OCI-LY7 (cell line): ENCODE measurements at places on chromosomes 16 and 17. TPM values are rescaled to one million over a fixed set of nuclear protein-coding genes. Genes with fewer than 3 reads are reported as not detected.

DNA sequence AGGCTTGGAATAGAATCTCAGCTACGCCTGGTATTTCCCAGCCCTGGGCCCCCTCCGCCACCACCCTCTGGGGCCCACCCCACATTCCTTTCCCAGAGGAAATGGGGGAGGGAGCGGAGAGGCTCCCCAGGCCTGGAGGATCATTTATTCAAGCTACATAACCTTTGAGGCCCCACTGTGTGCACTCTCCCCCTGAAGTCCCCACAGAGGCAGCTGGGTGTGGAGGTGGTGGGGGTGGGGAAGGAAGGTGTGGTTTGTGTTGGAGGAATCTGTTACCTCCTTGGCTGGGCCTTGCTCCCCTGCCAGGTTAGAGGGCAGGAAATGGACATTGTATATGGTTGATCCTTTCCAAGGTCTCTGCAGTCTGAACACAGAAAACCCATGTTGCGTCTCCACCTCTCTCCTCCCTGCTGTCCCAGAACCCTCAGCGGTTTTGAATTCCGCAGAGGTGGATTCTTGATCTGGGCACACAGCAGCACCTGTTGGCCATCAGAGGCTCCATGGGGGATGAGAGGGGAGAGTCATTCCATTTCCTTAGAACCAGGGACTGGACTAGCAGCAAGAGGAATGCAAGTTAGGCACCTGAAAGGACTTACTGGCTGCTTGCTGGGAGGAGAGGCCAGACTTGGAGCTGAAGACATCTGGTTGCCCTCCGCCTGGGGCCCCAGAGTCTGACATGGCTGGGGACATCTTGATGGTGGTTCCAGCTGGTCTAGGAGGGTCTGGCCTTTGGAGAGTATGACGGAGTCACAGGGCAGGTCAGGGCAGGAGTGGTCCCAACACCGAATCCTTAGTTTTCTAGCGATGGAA, 23.0 kb downstream of the ARHGAP23 start:
- DNase-seq = no peak

- DNase-seq = no peak
Measured at GRCh38 chr16:80158766-80159165, 382.0 kb upstream of the DYNLRB2 start.

DNA sequence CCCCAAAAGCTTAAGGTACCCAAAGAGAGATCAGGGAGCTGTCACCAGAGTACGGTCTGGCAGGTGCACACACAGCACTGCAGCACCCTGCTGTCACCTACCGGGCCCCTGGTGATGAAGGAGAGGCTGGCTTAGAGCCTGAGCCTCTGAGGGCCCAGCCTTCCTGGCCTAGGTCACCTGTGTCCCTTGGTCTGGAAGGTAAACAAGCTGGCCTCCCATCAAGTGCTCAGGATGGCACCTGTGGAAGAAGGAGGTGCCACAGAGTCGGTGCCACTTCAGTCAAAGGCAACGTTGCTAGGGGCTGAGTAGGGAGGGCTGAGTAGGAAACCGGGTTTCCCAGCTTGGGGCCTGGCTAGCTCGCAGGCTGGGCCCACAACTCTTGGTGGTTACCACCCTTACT, 70.7 kb downstream of the COG7 start:
- no peak for DNase-seq

DNA sequence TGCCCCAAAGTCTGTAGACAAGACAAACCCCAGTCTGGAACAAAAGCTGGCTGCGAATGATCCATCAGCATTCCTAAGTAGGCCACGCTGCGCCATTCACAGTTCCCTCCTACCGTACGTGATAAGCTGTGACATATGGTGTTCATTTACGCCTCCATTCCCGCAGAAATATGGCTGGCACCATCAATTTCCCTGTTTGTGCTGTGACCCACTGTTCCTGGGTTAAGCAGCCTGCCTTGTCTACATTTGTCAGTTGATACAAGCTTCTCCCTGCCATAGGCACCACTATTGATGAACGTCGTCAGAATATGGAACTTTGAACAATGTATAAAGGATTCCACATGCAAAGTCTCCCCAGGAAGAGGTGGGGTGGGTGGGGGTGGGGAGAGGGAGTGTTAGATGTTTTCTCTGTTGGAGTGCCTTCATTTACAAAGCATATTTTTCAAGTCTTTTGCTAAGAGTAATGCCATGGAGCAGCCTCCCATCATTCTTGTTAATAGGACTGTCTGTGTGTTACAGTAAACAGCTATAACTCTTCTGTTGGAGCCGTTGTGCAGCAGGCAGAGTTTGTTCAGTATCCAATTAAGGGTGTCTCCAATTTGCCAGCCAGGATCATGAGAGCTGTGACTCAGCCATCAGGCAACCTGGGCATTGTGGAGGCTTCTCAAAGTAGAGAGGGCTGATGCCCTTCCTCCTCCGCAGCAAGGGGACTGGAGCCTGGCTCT, 294.6 kb downstream of the TMEM114 start:
- DNase-seq = no peak

GRCh38 chr17:82382933-82383255, 11.3 kb downstream of the UTS2R start:
- DNase-seq = no peak

DNA sequence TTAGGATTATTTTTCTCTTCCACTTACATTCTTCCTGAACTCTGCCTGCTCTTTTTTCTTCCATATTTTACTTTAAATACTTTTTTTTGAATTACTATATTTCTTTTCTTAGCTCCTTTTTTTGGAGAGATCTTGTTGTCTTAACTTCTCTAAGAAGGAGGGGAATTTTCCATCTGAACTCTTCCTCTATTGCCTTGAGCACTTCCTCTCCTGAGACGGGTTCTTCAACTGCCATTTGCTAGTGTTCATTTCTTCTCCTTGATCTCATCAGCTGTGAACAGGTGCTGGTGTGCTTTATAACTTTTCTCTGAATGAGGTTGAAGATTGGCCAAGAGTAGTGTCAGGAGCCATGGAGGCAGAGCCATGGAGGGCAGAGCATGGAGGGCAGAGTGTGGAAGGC, 15.1 kb upstream of the CD300LD start:
- no peak for DNase-seq

- DNase-seq = peak; percentile 73
Measured at GRCh38 chr17:17859909-17860765, 23.4 kb upstream of the SREBF1 start.

Gene ARMC7
- 16.9 and 19.9 TPM in 2 replicates for total RNA-seq

Gene OR4D2
- not detected in 2 replicates for total RNA-seq

Gene EIF1
- total RNA-seq = 659 and 705 TPM in 2 replicates

Gene DBF4B
- total RNA-seq = 45.8 and 49.2 TPM in 2 replicates
